ENCODE measurements at places on chromosomes 11 and 22. TPM values are rescaled to one million over a fixed set of nuclear protein-coding genes. Genes with fewer than 3 reads are reported as not detected.

KRTAP5-10 gene
- not detected for total RNA-seq

SMTNL1 gene
- total RNA-seq, result not detected

NAALAD2 gene
- total RNA-seq, result not detected

FIBIN gene
- total RNA-seq, result not detected

DNA sequence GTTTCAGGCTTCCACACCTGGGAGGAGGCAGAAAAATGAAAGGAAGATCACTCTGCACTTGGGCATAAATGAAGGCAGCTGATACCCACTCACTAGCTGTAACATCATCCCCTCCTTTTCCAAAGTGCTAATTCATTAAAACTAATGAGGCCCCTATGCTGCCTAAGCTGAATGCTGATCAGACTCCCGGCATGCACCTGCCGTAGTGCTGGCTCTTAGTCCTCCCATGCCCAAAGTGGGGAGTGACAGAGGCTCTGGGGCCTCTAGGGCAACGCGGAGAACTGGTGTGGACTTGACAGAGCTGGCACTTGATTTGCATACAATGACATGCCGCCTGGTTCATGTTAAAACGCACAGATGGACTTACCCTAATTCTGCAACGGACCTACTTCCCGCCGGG, 96.5 kb upstream of the NCAM1 start:
- no peak for DNase-seq

- no peak for DNase-seq
Measured at GRCh38 chr11:94946812-94947211, 26.5 kb downstream of the CWC15 start.

DNA sequence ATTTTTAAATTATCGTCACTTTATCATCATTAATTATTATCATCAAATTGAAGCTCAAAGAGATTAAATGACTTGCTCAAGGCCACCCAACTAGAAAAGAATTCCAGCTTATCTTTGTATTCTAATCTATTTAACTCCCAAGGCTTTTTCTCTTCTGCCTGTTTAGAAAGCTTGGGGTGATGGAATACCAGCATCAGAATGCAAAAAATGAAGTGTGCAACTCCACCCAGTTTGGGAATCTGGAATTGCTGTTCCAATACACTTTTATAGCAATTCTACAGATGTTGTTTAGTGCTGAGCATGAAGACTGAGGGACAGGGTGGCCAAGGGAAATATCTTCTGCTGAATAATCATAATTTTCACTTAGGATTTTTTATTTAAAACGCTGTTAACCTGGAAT, 97.2 kb upstream of the FIBIN start:
- no peak for DNase-seq

Data from activated CD4-positive, alpha-beta T cell treated with anti-CD3 and anti-CD28 coated beads for 36 hours (primary cell).